ENCODE measurements at places on chromosomes 2 and 18.

DNA sequence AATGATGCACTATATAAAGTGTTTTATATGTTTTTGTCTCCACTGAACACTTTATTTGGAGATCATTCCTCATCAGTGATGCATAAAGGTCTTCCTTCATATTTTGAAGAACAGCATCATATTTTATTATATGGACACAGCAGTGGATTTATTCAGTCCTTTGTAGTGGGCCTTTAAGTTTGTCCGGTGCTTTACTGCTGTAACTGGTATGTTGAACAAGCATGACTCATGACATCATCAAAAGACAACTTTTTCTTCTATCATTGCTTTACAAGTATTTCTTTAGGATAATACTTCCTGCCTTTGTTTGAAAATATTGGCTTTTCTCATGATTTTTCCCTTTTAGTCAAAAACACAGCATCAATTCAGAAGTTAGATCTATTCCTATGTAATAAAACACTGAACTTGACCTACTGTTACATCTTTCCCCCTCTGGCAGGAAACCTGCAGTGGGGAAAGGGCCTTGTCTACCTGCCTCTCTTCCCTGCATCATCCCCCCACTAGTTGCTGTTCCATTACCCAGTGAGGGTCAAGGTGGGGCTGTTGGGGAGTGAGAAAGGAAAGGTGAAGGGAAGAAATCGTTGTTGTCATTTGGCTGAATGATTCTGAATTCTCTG lies 241.2 kb downstream of the CYP26B1 start:
- no peak for DNase-seq

DNA sequence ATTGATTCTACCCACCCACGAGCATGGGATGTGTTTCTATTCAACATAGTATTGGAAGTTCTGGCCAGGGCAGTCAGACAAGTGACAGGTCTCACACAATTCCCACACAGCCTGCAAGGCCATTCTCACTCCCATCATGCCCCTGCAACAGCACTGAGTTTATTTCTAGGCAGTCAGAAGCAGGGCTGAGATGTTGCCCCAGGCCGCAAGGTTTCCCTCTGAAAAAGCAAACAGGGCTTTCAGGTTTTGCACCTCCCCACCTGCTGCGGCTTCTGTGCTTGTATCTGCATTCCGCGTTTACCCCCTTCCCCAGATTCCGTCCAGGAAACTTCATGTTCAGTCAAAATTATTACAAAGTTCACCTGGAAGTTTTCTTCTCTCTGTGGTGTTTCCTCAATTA lies 9.4 kb upstream of the TACR1 start:
- no peak for DNase-seq

DNA sequence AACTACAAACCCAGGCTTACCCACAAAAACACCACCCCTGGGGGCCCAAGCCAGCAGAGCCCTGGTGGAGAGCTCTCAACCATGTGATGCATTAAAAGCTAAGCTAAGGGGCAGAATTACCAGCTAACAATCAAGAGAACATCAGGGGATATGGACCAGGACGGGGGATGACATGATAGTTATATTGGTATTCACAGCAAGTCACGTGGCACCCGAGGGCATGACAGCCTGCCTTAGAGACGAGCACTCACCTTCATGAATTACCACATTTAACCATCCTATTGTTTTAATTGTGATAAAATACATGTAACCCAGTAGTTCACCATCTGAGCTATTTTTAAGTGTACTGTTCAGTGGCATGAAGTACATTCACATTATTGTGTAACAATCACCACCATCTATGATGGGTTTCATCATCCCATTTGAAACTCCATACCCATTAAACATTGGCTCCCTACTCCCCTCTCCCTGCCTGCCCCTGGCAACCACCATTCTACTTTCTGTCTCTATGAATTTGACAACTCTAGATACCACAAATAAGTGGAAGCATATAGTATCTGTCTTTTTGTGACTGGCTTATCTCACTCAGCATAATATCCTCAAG lies 245.6 kb downstream of the ANAPC1 start:
- DNase-seq, result no peak

DNA sequence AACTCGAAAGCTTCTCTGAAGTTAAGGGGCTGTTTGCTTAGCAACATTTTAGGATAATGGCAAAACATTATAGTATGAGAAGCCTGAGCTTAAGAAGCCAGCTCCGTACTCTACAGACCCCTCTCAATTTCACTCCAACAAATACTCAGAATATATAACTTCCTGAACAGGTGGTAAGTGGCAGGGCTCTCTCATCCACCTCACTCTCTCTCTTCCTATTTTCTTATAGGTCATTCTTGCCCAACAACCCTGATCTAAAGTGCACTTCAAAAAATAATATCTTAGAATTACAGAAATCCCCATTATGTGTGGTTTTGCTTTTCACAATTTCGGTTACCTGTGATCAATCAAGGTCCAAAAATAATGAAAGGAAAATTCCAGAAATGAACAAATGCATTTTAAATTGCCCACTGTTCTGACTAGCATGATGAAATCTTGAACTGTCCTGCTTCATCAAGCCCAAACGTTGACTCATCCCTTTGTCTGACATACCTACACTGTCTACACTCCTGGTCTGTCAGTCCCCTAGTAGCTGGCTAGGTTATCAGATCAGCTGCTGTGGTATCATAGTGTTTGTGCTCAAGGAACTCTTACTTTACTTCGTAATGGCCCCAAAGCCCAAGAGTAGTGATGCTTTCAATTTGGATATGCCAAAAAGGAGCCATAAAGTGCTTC lies 122.8 kb upstream of the COL5A2 start:
- no peak for DNase-seq

DNA sequence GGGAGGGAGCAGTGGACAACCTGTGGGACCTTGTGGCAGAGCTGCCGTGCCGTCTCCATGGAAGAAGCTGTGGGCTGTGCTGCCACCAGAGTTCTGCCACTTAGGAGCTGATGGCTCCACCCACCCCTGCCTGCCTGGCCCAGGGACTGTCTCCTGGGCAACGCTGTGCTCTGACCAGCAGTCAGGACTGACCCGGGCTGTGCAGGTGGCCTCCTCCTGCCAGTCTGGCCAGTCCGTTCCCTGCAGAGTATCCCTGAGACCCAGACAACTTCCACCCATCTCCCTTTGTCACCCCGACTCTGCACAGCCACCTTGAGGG lies 12.8 kb downstream of the ASIC4 start:
- DNase-seq, result no peak

GRCh38 chr2:127887082-127887775 lies 1.5 kb upstream of the AMMECR1L start:
- no peak for DNase-seq

- DNase-seq, result no peak
These were observed 13.7 kb downstream of the GATA6 start for GRCh38 chr18:22182884-22183697.

DNA sequence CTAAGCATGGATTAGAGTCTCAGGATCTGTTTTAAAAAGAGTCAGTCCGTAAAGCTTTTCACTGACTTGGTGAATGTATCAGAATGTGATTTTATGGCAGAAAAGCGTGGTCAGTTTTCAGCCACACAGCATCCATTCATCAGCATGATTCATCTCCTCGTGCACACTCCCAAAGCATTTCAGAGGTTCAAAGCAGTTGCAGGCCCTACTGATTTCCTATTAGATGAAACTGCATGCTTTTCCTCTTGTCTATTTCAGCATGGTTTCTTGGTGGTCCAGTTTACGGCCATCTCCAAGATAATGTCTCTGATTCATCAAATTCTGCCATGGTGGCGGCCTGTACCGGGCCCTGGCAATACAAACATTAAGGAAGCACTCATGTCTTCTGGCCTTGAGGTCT lies 4.8 kb upstream of the PARD6G start:
- no peak for DNase-seq

- DNase-seq, result no peak
These were observed 16.6 kb upstream of the NPAS2 start for GRCh38 chr2:100803334-100803733.

GRCh38 chr18:3060667-3061580 lies 48.0 kb upstream of the LPIN2 start:
- no peak for DNase-seq

DNA sequence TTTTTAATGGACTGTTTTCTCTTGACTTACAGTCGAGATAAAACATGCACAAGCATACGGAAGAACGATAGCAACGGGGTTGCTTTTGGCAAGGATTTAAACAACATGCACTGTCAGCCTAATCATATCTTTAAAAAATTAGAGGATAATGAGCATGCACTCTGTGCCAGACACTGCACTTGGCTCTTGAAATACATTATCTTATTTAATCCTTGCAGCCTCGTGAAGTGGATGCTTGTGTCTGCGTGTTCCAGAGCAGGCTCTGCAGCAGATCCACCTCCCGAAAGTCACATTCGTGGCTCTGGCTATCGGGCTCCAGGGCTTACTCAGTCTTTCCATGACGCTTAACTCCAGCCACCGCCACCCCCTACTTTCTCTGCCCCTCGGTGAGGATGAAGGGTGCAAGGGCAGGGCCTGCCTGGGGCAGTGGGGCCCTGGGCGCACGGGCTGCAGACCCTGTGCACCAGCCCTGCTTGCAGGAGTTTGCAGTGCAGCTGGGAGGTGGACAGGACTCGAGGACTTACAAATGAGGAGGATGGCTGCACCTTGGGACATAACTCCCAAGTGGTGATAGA lies 61.7 kb downstream of the ACKR3 start:
- peak; percentile 9 for DNase-seq

DNA sequence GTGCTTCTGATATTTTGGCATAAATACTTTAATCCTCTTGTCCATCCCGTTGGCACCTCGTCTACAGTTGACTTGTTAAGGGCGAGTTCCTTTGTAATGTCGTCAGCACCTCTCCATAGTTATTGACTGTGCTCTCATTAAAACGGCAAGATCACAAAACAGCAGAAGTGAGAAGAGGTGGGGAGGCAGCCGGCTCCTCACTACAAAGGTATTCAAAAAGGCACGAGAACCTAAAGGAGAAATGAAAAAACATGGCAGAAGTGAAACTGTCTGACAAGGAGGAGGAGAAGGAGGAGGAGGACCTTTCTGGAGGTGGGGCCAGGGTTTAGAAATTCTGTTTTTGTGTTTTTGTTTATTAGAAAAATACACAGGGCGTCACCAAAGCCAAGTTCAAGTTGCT lies 235.6 kb downstream of the BCL11A start:
- no peak for DNase-seq

DNA sequence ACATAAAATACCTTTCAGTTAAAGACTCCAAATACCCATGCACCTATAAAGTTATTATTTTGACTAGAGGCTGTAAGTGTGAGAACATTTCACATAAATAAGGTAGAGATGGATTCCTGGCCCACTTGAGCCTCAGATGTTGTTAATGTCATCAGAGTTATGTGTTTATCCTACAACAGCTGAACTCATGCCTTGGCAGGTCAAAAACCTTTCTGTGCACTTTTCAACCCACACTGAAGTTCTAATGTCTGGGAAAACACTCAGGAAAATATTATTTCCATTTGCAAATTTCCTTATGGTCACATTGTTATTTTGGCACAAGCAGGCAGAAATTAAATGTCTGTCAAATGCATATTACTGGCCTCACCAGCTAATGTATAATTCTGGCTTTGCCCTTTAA lies 209.2 kb downstream of the LNPK start:
- no peak for DNase-seq

- no peak for DNase-seq
These were observed 26.0 kb upstream of the IL37 start for GRCh38 chr2:112884869-112885505.

DNA sequence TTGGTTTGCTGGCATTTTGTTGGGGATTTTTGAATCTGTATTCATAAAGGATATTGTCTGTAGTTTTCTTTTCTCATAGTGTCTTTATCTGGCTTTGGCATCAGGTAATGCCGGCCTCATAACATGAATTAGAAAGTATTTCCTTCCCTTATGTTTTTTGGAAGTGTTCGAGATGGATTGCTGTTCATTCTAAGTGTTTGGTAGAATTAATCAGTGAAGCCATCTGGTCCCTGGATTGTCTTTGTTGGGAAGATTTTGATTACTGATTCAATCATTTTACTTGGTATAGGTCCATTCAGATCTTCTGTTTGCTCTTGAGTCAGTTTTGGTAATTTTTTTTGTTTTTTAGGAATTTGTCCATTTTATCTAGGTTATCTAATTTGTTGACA lies 22.3 kb downstream of the KIAA1328 start:
- no peak for DNase-seq

GRCh38 chr2:239811111-239811781 lies 213.9 kb downstream of the NDUFA10 start:
- DNase-seq, result no peak

GRCh38 chr2:166321076-166321475 lies 54.7 kb downstream of the SCN9A start:
- no peak for DNase-seq

- no peak for DNase-seq
These were observed 51.2 kb downstream of the TRABD2A start for GRCh38 chr2:84829693-84830092.

DNA sequence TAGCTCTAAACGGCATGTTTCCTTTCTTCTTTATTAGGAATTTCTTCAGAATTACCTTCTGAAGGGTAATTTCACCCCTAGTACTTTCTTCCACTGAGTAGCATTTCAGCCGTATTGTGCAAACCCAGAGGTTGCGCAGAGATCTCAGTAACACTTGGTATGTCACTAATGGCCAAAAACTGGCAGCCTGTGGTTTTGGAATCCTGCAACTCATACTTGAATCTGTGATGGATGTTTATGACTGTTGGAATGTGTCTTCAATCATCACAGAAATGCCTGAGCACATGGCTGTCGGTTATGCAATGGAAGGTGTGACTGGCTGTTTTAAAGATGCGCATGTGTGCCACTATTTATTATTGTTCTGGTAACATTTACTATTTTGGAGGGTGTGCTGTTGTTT lies 100.0 kb downstream of the COLEC12 start:
- DNase-seq, result no peak
